ENCODE measurements at places on chromosomes 7 and 10.

- DNase-seq, result no peak
Observed at GRCh38 chr7:27115221-27116026, 12.9 kb upstream of the HOXA2 start.

DNA sequence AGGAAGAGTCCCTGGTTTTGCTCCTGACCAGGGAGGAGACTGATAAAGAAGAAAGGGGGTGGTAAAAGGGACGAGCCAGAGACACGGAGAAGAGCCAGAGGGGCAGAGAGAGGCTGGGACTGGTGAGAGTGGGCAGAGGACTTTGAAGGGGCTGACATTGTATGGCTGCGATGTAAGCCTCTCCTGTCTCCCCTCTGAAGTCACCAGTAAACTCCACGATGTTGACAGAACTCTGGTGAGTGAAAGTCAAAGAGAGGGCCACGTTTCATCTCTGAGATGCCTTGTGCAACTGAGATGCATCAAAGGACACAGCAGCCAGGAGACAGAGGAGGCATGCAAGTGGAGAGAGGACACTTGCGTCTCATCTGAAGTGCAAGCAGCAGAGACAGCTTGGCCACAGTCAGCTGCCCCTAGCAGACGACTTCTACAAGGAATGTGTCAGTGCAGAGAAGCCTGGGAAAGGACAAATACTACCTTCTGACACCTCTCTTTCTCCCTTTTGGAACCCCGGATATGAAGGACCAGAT, 54.3 kb downstream of the SMKR1 start:
- DNase-seq, result no peak

DNA sequence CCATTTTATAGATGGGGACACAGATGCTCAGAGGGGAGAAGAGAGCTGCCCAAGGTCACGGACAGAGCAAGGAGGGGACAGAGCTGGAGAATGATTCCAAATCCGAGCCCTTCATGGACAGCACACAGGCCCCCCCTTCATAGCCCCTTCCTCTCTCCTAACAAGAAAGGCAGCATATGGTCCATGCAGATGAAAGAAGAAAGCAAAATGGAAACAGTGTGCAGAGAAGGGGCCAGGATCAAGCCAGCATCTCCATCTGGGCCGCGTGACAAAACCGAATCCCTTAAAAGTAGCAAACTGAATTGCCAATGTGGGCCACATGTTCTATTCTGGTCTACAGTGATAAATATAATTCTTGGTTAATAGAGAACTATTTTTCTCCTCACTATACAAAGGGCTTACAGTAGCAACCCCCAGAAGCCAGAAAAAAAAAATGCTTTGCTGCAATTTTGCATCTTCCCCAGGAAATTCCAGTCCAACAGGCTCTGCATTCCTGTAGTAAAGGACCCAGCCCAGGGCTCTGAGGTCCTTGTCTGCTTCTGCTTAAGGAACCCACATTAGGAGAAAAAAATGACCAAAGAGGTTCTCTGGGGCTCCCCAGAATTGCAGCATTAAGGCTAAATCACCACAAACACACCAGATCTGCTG, 7.8 kb downstream of the CPXM2 start:
- DNase-seq, result no peak

DNA sequence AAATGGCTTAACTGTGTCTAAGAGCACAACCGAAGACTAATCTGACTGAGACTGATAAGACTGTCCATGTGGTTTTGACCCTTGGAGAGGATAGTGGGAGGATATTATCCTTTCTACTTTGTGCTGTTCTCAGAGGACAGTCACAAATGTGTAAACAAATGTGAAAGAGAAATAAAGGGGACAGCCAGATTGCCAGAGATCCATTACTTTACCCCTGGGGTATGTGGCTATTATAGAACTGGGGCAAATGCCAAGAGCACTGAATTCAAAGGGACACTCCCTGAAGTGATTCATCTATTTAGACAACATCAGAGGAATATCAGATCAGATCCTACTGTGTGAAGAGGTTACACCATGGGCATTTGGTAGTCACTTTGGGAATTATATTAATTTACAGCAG, 154.7 kb downstream of the RNLS start:
- no peak for DNase-seq

GRCh38 chr10:131789516-131789915, 111.3 kb upstream of the PPP2R2D start:
- DNase-seq, result no peak

DNA sequence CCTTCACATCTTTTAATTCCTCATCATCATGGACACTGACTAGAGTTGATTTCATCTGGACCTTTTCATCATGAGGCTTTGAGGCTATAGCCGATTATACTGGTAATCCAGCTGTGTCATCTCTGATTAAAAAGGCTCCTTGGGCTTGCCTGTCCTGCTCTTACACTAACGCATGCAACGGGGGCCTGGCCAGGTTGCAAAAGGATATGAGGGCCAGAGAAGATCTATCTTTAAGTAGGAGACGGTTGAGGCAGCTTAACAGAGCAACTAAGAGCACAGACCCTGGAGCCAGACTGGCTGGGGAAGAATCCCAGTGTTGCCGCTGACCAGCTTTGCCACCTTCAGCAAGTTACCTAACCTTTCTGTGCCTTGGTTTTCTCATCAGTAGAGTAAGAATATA, 211.5 kb downstream of the PTEN start:
- DNase-seq, result no peak
